Dermis microvascular lymphatic vessel endothelial cell (primary cell): ENCODE measurements at places on chromosomes 7 and 10. TPM values are rescaled to one million over a fixed set of nuclear protein-coding genes. Genes with fewer than 3 reads are reported as not detected.

DNA sequence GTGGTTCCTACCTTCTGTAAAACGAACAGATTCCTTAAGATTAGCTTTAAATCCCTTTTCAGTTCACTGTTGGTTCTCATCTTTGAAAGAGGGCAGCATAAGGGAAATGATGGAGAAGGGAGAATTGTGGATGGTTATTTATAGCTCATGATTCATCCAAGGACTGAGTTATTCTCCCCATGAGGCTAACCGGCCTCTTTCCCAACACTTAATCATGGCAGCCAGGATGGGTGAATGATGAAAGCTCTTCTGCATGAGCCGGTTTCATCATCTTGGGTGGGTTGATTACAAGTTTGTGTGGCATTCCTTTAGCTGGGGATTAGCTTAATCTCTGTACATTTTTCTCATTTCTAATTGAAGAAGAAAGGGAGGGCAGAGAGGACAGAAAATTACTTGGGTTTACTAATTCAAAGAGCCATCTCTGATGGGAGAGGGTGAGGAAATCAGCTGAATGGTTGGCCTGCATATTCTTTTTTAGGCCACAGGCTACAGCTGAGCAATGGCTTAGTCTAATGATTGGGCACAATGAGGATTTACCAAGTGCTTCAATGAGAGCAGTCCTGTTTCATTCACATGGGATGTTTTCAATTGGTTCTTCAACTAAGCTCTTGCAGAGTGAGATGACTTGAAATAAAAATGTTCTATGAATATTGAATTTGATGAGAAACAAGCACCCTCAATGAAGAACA is 250.0 kb downstream of the BMPER start:
- DNase-seq = no peak

The IFIT1B gene
- total RNA-seq = not detected in 2 replicates

The FAM180A gene
- not detected in 2 replicates for total RNA-seq

The COBL gene
- total RNA-seq = under 0.01 TPM in 2 replicates

GRCh38 chr10:121595806-121596688 is 2.2 kb downstream of the FGFR2 start:
- DNase-seq = no peak

DNA sequence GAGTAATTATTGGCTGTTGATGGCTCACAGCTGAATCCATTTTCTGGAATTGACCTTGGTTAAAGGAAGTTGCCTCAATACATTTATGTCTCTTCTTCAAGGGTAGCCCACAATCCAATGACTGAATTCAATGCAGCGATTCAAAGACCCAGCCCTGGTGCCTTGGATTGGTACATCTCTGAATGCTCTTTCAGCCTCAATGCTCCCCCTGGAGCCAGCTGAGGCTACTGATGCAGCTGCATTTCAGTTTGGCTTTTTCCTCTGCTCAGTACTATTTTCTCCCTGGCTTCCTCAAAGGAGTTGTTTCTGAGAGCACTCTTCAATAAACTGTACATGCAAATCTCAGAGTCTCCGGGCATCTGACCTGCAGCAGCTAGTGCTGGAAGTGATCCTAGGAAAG is 633 bp upstream of the EBLN1 start:
- DNase-seq = no peak

GRCh38 chr7:154916856-154917807 is 85.8 kb downstream of the PAXIP1 start:
- no peak for DNase-seq

The HOXA5 gene
- 4.1 and 5.3 TPM in 2 replicates for total RNA-seq

DNA sequence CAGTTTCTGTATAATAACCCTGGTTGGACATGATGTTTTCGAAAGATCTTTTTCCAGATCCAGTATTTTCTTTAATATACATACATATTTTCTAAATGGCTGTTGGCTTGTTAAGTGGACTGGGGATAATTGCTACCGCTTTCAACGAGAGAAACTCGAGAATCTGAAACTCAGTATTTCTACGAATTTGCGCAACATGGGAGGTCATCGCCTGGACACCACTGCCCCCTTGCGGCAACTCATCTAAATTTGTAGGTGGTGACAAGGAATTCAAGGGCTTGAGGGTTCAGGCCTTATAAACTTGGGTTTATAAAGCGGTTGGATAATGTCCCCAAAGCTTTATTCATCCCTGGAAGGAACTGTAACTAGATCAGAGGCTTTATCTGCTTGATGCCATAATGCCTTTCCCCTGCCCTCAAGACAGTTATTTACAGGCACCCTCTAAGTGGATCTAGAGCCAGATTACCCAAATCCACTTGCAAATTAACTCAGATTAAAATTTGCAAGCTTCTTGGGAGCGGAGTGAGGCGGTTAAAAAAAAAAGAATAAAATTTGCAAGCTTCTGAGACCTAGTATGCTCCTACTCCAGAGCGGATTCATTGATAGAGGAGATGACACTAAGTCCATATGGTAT is 21.3 kb upstream of the KCNK18 start:
- peak; percentile 54 for DNase-seq

GRCh38 chr10:81594991-81595390 is 280.0 kb upstream of the NRG3 start:
- no peak for DNase-seq

- no peak for DNase-seq
Observed at GRCh38 chr7:144049491-144049890, 743 bp downstream of the OR2A5 start.

DNA sequence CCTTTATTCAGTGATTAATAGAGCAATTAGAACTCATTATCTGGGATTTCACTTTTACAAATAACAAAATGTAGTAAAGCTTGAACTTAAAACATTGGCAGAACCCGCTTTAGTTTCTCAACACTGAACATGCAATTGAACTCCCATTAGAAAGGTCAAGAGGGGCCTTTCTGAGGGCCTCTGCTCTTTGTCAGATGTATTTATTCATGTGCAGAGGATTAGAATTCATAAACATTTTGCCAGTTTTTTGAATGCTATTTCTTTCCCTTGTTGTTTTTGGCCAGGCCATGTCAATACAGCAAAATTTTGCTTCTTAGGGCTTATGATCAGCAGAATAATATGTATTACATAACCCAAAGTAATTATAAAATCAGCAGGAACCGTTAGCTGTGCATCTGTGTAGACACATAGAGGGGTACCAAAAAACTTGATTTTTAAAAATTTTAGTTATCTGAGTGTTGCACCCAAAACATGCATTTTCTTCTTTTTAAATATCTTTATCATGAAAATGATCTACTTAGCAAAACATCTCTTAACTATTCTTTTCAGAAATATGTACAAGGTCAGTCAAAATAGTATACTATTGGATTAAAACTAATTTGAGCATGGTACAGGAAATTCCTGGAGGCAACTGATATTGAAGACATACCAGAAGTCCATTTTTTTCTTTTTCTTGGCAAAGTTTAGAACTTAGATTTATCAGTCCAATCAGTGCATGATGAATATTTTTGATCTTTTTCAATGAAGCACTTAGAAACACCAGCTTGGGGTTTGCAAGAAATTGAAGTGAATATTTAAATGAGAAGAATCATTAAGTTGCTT is 177.5 kb downstream of the TWIST1 start:
- DNase-seq = no peak

DNA sequence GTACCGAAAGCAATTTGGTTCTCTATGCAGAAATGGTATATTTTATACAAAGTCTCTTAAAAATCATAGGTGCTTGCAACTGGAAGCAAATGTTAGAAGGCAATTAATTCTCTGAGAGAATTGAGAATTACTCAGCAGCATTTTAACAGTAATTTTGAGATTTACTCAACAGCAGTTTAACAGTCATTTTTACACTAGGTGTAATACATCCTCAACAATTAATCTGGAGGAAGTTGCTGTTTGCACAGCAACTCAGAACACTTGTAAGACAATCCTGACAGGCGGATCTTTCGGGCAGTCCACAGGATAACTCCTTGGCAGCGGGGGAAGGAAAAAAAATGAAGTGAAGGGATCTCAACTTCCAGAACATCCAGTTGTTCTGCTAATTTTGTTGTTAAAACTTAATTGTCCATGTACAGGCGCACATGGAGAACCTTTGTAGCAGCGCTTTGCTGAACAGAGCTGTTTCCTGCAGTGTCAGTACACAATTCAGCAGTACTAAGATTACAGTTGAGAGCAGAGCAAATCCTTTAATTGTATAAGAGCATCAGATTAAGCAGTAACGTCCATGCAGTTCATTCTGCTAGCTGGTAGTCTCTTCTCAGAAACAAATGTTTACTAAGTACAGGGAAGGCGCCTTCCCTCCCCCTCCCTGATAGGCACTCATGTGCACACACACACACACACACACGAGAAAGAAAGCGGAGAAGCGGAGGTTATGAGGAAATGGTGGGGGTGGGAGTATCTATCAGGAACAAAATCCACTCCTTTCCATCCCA is 43.8 kb downstream of the ENO4 start:
- DNase-seq = no peak

DNA sequence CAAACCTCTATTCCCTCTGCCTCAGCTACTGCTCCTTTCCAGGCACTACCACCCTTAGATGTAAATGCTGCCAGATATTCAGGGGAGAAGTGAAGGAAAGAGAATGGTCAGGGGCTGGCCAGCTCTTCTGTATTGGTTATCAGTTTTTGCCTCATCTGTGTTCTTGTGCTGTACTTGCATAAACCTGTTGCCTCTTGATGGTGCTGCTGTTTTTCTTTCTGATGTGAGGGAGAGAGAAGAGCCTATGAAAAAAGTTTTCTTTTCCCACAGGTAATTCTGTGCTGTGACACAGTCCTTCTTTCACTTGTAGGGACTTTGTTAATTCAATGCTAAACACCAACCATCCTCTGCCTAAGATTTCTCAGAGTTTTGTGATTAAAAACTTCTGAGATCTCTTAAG is 57.5 kb downstream of the STK31 start:
- no peak for DNase-seq

- peak; percentile 9 for DNase-seq
Observed at GRCh38 chr7:1611708-1612241, 41.9 kb upstream of the PSMG3 start.

GRCh38 chr10:36507715-36508114 is 617.7 kb upstream of the ANKRD30A start:
- no peak for DNase-seq

- no peak for DNase-seq
Observed at GRCh38 chr10:121655254-121656144, 57.3 kb upstream of the FGFR2 start.

GRCh38 chr7:139203992-139204391 is 27.0 kb upstream of the UBN2 start:
- no peak for DNase-seq

- no peak for DNase-seq
Observed at GRCh38 chr10:77548671-77549070, 88.9 kb downstream of the KCNMA1 start.

The ENTPD1 gene
- total RNA-seq = 5.3 and 6.2 TPM in 2 replicates

DNA sequence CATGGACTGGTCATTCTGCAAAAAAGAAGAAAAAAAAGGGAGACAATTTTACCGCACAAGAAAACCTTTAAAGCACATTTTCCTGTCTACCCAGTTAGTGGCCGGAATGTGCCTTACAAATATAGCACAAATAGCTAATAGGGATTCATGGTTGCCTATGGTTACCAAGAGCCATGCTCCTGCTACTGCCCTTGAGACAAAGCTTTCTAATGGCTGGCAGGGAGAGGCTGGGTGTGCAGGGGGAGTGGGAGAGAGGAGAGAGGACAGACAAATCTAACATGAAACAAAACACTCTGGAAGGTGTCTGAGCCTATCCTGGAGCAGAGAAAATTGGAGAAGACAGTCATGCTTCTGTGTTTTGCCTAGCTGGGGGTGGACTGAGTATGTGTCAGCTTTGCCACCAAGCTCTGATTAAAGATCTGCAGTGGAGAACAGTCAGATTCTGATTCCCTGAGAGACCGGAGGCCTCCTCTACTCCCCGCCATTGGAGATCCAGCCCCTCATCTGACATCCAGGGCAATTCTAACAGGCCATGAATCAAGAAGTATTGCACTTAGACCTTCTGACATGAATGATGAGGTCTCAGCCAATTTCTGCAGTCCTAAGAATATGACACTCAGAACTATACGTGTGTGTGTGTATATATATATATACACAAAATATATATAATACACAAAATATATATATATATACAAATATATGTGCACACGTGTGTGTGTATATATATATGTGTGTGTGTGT is 80.2 kb downstream of the PRTFDC1 start:
- DNase-seq = no peak

DNA sequence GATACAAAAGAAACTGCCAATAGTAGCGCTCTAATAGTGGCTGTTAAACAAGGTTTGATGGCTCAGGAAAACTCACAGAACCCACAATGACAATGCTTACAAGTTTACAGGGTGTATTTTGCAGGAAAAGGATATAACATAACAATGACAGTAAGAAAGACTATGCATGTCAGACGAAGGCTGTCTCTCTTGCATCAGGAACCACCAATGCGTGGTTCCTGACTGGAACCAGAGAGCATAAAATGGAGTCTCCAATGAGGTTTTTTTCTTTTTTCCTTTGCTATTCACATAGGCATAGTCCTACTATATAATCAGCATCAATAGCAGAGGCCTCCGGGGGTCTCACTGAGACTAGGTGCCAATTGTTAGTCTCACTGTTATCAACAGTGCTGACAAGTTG is 120.4 kb upstream of the STEAP1 start:
- no peak for DNase-seq

- peak; percentile 17 for DNase-seq
Observed at GRCh38 chr7:77734659-77735421, 38.6 kb downstream of the RSBN1L start.

The PTN gene
- not detected in 2 replicates for total RNA-seq

GRCh38 chr7:91185771-91186170 is 78.5 kb upstream of the FZD1 start:
- DNase-seq = no peak

DNA sequence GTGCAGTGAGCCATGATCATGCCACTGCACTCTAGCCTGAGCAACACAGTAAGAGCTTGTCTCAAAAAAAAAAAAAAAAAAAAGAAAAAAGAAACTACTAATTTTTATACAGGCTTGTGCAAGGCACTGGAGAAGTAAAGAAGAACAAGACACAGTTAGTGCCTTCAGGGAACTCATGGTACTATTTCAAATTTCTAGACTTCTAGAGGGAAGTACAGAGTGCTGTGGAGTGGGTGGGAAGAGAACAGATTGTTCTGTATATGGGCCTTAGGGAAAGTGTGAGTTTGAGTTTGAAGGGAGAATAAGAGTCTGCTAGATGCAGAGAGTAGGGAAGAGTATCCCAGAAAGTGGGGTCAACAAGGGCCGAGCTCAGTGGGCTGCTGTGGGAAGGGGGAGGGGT is 234.8 kb downstream of the PHTF2 start:
- no peak for DNase-seq

GRCh38 chr7:42445691-42446090 is 208.7 kb upstream of the GLI3 start:
- DNase-seq = no peak
